ENCODE measurements at places on chromosomes 1 and 21.

DNA sequence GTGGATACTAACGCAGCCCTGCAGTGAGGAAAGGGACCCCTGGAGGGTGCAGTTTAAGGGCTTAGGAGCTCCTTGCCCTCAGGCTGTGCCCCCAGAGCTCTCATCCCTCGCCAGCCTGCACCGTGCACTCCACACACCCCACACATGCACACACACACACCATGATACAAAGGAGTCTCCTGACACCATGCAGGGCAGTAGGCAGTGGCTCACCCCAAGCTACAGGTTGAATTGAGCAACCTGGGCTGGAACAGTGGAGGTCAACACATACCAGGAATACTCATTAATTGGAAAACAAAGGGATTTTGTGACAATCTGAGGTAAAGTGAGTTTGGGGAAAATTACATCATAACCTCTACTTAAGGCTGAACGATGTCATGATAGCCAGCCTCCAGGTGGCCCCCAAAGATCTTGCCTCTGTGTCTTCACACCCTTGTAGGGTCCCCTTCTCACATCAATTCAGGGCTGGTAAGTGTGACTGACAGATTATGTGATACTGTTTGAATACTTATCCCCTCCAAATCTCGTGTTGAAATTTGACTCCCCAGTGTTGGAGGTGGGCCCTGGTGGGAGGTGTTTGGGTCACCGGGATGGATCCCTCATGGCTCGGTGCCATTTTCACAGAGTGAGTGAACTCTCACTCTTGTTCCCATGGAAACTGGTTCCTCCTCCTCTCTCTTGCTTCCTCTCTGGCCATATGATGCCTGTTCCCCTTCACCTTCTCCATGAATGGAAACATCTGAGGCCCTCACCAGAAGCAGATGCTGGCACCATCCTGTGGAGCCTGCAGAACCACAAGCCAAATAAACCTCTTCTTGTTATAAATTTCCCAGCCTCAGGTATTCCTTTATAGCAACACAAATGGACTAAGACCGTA is 111.0 kb upstream of the RAB4A start:
- no peak for DNase-seq

DNA sequence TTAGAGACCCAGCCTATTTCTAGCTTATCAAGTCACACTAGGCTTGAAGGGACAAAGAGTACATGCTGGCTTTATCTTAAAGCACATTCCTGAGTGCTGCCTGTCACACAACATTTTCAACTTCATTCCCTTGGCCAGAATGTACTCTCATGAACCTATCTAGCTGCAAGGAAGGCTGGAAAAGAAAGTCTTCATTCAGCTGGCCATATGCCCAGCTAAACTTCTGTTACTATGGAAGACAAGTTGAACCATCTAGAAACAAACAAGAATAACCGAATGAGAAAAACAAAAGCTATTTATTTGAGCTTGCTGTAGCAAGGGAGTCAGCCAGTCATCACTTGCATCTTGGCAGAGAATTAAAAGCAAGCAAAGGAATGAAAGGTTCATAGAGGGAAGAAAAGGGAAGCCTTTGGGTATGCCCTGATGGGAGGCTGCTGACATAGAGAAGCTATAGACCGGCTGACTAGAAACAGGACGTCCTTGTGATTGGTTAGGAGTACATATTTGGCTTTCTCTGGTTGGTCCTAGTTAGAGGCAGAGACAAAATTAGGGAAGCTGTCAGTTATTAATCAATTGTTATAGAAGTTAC is 108.4 kb downstream of the NEK7 start:
- DNase-seq = no peak

GRCh38 chr1:85307987-85308832 is 31.8 kb upstream of the BCL10 start:
- DNase-seq = peak; percentile 51

GRCh38 chr1:231407547-231408396 is 14.3 kb downstream of the EGLN1 start:
- DNase-seq = no peak

DNA sequence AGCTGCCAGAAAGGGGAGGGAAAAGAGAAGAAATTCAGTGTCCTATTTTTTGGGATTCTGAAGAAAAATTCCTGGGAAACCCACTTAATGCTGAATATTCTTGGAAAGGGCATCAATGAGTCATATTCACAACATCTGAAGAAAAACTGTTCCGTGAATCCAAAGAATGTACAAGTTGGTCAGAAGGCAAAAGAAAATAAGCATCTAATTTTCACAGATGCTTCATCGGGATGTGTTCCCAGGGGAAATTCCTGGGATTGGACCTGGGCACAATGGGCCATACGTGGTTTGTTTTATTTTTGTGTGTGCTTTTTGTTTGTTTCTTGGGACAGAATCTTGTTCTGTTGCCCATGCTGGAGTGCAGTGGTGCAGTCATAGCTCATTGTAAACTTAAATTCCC is 112.2 kb downstream of the MAP3K21 start:
- no peak for DNase-seq

- no peak for DNase-seq
Measured at GRCh38 chr1:27563591-27564471, 40.1 kb downstream of the AHDC1 start.
